Activated naive CD8-positive, alpha-beta T cell treated with anti-CD3 and anti-CD28 coated beads, Interleukin-2, amount 50 U/mL, for 16 hours (primary cell): ENCODE measurements at places on chromosomes 1 and 21.

DNA sequence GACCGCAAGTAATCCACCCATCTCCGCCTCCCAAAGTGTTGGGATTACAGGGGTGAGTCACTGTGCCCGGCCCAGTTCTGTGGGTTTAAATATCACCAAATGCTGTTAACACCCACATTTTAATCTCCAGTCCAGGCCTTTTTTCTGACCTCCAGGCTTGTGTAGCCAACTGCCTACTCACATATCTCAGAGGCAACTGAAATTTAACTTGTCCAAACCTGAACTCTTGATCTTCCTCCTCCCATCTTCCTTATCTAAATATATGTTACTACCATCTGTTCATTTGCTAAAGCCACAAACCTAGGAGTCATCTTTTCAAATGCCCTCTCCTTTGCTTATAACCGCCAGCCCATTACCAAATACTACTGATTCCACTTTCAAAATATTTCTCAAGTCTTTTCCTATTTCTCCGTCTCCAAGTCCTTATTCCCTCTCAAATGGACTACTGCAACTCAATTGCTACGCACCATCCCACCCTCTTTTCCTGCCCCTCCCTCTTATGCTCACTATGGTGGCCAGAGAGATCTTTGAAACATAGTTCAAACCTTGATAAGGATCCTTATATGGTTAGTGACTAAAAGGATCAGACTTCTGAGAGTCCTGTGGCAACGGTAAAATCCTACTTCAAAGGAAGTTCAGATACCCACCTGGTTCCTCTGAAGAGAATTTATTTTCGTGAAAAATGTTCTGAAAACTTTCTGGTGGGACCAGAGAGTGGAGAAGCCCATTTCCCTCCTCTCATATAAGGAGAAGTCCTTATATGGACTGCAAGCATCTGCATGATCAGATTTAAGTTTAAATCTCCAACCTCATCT lies 78.5 kb upstream of the CDC42BPA start:
- DNase-seq = no peak

DNA sequence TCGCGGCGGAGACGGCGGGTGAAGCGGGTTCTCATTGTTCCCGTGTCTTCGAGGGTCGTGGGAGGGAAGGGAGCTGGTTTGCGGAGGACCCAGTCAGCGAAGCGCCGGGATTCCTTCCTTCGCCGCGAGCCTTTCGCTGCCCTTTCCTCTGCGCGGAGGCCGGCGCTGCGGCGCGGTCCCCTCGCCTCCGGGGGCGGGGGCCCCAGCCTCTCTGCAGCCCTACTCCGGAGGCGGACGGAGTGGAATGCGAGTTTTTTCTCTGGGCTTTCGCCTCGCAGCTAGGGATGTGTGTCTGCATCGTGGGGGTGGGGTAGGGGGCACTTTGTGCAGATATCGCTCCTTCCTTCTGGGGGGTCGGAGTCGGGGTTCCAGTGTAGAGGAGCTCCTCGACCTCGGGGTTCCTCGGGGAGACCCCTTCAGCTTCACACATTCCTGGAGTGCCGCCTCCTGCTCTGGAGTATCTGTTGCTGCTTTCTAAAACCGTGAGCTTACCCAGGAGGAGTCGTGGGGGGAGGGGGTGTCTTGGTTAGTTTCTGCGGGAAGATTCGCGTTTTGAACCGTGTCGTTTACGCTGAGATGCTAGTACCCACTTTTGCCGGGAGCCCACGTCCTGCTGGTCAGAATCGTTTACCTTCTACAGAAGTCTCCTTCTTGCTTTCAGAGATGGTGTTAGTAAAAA lies 595 bp downstream of the RNF2 start:
- no peak for DNase-seq

DNA sequence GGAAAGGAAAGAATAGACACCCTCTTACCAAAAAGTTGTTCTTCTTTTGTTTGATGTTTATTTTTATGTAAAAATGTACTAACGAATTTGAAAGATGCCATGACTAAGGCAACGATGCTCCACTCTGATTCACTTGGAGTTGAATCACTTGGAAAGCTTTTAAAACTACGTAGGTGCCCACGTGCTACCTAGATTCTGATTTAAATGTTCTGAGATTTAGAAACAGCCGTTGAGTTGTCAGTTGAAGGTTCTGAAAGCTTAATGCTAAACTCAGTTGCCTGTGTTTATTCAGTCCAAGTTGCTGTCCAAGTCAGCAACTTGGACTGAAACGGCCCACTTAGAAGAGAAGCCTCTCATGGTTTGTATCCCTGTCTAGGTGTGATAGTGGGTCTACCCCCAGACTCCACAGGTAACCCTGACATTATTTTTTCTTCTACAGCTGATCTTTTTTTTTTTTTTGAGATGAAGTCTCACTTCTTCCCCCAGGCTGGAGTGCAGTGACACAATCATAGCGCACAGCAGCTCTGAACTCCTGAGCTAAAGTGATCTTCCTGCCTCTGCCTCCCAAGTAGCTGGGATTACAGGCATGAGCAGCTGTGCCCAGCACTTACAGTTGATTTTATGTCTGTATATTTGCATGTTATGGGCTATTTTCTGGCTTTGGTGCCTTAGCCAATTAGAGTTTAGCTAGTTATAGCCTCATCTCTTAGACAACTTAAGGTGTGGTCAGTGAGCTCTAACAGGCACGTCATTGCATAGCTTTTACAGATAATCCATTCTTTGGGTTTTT lies 1.4 kb upstream of the VAMP4 start:
- no peak for DNase-seq

- DNase-seq = no peak
These were observed 45.4 kb upstream of the WASF2 start for GRCh38 chr1:27535386-27535785.

- DNase-seq = no peak
These were observed 14.1 kb upstream of the PLEKHG5 start for GRCh38 chr1:6505367-6506209.
